ENCODE measurements at places on chromosomes 5 and 9.

GRCh38 chr5:103346162-103346748 is 87.7 kb downstream of the MACIR start:
- no peak for DNase-seq

- no peak for DNase-seq
Observed at GRCh38 chr9:136247947-136248637, 2.5 kb upstream of the QSOX2 start.

GRCh38 chr5:120454094-120454798 is 9.9 kb upstream of the PRR16 start:
- no peak for DNase-seq

DNA sequence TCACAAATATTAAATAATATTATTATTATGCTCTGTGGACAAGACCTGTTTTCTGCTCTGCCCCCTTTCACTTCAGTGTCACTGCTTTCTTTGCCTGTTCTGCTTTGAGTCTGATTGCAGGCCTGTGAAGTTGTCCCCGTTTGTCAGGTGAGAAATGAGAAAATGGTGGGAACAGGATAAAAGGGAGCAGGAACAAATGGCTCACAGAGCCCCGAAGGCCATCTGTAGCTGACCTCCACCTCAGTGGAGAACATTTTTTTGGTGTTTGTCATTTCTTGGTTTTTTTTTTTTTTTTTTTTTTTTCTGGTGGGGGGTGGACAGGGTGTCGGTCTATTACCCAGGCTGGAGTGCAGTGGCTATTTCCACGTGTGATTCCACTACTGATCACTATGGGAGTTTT is 13.2 kb upstream of the S100Z start:
- no peak for DNase-seq

DNA sequence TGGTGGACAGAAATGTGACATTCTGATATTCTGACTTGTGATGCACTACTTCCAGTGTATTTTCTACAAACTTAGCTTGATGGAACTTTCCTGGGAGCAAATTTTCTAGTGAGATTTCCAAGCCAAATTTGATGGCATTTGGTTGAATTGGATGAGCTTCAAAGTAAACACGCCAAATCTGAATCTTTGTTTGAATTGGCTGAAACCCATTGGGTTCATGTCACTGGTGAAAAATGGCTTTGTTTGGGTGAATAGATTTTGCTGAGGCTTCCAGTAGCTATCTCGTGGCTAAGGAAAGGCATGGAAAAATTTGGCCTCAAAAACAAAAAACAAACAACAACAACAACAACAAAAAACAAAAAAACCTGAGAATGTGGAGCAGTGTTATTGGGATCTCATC is 271.1 kb upstream of the RPS23 start:
- DNase-seq, result no peak

- no peak for DNase-seq
Observed at GRCh38 chr5:136037001-136037705, 8.4 kb downstream of the TGFBI start.

DNA sequence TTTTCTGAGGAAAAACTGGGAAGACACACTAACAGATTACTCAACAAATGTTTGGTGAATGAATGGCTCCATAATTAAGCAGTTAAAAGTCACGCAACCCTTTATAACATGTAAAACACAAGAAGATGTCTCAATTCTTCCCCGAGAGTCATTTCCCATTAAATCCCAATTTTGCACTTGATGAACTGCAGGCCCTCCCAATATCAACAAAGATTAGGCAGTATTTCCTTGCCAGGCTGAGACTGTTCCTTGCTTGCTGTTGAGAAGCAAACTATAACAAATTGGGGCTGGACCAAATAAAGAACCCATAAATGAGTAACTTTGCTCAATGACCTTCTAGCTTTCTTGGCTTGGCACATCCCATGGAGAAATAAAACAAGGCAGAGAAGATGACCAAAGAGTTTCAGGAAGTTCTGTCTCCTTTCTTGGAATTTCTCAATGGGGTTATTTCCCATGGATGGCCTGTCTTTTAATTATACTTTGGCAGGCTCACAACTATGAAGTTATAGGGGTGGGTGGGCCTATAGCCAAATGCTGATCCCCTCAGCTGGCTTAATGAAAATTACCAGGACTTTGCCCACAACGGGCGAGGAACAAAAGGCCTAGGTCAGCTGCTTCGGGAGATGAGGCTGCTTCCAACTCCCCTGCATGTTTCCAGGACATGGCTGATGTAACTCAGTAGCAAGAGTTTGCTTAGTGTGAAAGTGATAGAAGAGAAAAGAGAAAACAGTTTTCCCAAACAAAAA is 243.1 kb upstream of the RFX3 start:
- no peak for DNase-seq

DNA sequence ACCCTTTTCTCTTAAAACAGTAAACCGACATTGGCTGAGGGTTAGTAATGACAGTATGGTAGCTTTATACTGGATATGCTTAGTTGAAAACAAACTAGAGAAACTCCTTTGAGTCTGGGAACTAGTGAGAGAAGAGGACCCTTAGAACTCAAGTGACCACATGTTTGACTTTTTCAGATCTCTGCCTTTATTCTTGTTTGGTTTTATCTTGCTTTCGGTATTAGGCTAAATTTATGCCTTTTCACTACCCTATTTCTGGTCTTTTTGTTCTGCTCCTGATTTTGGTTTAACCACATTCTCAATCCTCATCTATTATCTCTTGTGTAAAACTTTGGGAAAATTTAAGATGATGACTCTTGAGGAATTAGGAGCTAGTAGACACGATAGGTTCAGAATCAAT is 11.0 kb downstream of the SNAPC3 start:
- DNase-seq, result no peak

- no peak for DNase-seq
Observed at GRCh38 chr9:28155671-28156070, 582.4 kb upstream of the C9orf72 start.
